ENCODE measurements at places on chromosomes 7 and 10.

GRCh38 chr7:139886206-139886605, 57.1 kb downstream of the TBXAS1 start:
- DNase-seq, result no peak

DNA sequence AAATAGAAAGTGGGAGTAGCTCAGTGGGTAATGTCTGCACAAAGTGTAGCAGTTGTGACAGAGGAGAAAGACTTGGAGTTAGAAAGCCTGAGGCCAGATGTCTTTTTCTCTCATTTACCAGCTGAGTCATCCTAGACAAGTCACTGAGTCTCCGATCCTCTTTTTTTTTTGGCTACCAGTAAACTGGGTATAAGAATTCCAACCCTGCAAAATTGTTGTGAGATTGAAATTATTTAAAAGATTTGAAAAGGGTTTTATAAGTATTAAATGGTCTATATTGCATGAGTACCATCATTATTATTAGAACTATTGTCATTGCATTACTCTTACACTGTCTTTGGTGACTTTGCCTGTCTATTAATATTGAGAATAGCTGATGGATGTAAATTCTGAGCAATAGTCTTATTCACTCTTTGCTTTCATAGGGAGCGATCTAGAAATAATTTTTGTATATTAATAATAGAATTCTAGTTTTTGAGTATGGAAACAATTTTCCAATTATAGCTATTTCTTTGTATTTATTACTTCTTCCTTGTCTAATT, 74.0 kb downstream of the ARID5B start:
- no peak for DNase-seq

DNA sequence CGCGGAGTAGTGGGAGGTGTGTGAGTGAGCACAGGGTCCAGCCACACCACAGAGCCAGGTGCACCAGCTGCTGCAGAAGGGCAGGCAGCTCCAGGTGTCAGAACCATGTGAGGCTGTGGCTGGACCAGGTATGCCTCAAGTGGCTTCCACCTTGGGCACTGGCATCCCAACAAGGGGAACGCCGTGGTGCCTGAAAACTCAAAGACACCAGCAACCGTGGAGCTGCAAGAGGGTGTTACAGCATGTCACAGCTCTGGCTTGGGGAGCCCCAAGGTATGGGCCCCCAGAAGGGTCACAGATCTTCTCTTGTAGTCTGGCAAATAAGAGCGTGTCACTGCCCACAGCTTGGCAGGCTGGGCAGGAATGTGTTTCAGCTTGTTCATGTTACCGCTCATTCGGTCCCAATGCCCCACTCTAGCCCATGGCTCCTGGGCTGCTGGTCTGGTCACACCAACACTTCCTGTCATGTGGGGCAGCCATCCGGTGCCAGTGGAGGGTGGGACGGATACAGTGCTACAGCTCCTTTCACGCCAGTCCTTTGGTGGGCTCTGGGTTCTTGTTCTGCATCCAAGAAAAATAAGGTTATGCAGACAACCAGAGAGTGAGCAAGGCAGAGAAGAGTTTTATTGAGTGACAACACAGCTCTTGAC, 29.8 kb downstream of the STRA8 start:
- DNase-seq, result no peak

- DNase-seq, result peak; percentile 69
Observed at GRCh38 chr10:3782451-3783315, 2.3 kb downstream of the KLF6 start.

- DNase-seq, result no peak
Observed at GRCh38 chr7:158409816-158410330, 177.8 kb downstream of the PTPRN2 start.

DNA sequence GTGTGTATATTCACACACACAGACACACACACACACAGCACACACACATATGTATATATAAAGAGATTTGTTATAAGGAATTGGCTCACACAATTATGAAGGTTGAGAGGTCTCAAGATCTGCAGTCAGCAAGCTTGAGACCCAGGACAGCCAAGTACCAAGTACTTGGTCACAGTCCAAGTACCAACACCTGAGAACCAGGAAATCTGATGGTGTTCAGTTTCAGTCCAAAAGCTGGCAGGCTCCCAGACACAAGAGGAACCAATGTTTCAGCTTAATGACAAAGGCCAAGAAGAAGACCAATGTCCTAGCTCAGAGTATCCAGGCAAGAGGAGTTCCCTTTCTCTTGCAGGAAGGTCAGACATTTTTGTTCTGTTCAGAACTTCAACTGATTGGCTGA, 780.2 kb downstream of the MAGI2 start:
- no peak for DNase-seq

GRCh38 chr10:62224606-62225005, 44.0 kb downstream of the RTKN2 start:
- DNase-seq, result no peak

DNA sequence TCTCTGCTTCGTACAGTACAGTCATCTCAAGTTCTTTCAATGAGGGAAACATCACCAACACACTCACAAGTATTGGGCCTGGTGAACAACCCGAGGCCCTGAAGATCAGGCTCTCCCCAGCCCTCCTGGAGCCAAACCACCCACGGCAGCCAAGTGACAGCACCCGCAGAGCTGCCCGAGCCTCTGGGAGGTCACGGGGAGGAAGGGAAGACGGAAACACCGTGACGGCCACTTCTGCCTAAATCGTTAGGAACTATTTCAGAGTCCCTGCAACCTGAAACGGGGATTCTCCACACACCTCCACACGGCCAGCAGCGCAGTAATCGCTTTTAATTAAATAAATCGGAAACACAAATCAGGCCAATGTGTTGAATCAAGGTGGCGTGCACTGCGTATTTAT, 222.6 kb downstream of the MAD1L1 start:
- DNase-seq, result no peak

GRCh38 chr7:27053153-27053552, 42.6 kb downstream of the HOXA1 start:
- DNase-seq, result no peak

DNA sequence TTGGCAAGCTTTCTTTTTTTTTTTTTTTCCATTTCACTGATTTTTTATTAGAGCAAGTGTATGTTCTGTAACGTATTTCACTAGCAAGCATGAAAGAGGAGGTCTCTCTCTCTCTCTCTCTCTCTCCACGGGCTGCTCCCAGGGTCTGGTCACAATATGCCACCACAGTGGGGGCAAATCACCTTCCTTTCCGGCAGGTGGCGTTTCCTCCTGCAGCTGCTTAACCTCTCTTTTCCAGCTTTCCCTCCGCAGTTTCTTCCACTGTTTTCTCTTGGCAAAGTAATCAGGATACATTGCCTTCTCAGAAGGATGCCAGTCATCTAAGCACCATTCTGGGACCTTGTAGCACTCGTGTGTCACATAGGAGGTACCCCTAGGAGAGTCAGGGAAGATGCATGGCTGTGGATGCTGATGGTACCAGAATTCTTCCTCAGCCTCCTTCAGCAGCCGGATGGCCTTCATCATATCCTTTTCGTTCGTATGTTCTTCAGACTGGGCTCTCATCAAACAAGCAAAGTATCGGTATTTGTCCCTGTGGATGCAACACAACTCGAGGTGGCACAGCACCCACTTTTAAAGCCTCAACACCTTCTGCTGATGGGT, 197.3 kb upstream of the PODXL start:
- DNase-seq, result no peak

GRCh38 chr10:97713339-97713825, at the start of gene MARVELD1:
Gene MARVELD1, plus strand, starts transcription at chr10:97713730. Its CDS starts 147 bp downstream, at chr10:97713877.
- no peak for DNase-seq

GRCh38 chr10:70546584-70546983, 56.0 kb downstream of the PRF1 start:
- no peak for DNase-seq

DNA sequence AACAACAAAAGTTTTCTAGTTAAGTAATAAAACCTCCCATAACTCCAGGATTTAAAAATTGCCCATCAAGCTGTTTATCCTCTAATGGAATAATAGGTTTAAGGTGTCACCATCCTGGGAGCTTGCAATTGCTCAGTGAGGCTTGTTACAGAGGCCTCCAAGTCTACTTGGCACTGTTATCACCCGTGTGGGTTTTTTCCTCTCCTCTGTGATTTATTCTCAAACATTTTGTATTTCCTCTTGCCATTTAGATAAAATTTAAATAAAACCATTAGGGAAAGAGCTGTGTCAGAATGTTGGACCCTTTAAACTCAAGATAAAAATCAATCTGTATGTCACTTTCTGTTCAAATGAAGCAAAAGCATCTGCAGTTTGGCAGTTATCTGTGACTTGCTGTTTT, 202.6 kb downstream of the GALNT17 start:
- no peak for DNase-seq

- DNase-seq, result no peak
Observed at GRCh38 chr10:86446987-86447386, 74.6 kb downstream of the WAPL start.

DNA sequence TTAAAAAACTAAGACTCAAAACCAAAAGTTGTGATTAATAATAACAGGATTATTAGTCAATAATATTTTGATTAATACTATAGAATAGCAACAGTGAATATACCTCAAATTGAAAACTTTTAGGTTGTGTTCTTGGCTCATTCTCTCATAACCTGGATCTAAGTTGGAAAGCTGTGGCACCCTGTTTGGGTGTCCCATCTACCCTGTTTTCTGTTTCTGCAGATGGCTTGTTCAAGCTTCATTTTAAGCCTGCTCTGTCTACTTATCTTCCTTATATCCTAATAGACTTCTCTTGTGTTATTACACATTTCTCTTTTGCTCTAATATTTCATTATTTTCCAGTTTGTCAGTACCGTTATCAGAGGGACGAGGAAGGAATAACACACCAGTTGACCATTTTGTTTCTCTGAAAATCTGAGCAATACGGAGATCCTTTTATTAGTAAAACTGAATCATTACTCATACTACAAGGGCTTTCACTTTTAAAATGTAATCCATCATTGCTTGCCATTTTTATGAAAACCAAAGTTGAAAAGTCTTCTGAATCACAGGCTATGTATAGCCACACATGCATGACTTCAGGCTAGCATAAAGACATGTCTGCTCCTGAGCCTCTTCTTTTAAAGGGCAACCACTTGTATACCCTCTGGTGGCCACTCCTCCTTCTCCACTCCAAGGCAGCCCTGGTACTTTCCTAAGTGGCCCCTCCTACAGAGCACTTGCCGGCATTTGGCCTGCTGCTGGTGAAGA, 22.3 kb downstream of the COX15 start:
- no peak for DNase-seq

GRCh38 chr10:14146025-14146424, 184.7 kb downstream of the FRMD4A start:
- no peak for DNase-seq

DNA sequence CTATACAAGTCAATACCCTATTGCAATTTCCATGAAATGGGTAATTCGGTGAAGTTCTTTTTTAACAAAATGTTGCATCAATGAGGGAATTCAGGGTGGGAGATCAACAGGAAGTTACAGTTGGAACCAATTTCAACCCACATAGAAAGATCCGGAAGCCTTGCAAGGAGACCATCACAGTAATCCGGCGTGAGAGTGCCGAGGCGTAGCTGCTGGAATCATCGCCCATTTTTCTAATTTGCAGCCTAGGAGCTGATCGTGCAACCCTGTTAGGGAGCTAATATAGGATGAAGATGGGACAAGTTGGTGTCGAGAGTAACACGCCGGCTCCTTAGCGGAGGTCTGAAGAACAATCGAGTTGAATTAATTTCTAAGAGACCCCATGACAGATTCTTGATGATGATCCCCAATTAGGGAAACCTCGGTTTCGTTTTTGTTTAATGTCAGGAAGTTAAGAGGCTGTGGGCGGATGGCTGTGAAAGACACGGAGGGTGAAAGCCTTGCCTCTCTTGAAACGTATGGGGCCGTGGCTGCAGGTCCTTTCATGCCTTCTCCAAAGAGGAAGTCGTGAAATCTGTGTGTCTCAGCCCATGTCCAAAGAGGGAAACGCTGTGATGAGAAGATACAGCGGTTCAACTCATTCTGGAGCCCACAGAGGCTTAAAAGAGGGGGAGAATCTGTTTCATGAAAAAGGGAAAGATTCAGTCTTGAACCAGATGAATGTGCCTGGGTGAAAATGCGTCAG, 51.2 kb upstream of the CARD11 start:
- peak; percentile 35 for DNase-seq

DNA sequence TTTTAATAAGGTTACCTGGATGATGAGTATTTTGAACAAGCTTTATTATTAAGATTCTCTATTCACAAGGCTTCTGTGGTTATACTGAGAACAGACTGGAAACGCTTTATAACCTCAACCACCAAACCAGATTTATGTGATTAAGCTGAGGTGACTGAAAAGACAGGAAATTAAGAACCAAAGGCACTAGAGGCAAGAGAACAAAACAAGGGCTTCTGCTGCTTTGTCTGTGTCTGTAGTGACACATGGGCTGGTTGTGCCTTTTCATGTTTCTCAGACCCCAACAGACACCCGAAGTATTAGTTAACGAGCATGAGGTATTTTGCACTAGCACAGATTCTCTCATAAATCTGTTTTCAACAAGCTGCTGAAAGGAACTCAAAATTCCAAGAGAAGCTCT, 64.4 kb downstream of the RAPGEF5 start:
- DNase-seq, result no peak

DNA sequence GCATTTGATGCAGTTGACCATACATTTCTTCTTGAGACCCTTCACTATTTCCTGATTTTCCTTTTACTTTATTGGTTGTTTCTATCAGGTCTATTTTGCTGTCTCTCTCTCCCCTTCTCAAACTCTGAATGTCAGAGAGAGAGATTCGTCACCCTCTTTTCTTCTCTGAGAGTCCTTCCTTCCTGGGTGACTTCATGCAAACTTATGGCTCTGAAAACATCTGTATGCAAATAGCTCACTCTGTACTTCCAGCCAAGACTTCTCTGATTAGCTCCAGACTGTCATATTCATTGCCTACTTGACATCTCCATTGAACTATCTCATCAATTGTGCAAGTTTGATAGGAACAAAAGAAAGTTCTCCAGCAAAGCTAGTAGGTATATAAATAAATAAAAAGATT, 191.7 kb upstream of the KLF6 start:
- DNase-seq, result no peak

- DNase-seq, result no peak
Observed at GRCh38 chr7:26157520-26158105, 5.6 kb downstream of the NFE2L3 start.

GRCh38 chr7:33076737-33077136, 14.2 kb upstream of the NT5C3A start:
- DNase-seq, result no peak

- DNase-seq, result no peak
Observed at GRCh38 chr7:117045927-117046710, 92.8 kb downstream of the ST7 start.

DNA sequence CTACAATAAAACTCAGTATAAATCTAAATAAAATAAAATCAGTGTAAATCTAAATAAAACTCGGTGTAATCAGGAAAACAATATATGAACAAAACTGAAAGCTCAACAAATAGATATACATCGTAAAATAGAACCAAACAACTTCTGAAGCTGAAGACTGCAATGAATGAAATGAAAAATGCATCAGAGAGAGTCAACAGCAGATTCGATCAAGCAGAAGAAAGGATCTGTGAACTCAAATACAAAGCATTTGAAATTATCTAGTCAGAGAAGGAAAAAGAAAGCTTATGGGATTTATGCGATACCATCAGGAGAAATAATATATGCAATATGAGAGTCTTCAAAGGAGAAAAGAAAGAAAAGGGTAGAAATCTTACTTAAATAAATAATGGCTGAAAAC, 255.0 kb downstream of the BICC1 start:
- DNase-seq, result no peak

All from activated naive CD4-positive, alpha-beta T cell treated with Interleukin-2 at 50 U/mL for 16 hours (primary cell).